GOT3 (cell line): ENCODE measurements at places on chromosomes 13 and 19.
A peak's percentile ranks its signal among the peaks of the same experiment; 100 is the strongest.

GRCh38 chr13:42055500-42056085 lies 7.1 kb downstream of the DGKH start:
- DNase-seq: no peak

- no peak for DNase-seq
Observed at GRCh38 chr13:50323440-50324065, 308.3 kb downstream of the KCNRG start.

DNA sequence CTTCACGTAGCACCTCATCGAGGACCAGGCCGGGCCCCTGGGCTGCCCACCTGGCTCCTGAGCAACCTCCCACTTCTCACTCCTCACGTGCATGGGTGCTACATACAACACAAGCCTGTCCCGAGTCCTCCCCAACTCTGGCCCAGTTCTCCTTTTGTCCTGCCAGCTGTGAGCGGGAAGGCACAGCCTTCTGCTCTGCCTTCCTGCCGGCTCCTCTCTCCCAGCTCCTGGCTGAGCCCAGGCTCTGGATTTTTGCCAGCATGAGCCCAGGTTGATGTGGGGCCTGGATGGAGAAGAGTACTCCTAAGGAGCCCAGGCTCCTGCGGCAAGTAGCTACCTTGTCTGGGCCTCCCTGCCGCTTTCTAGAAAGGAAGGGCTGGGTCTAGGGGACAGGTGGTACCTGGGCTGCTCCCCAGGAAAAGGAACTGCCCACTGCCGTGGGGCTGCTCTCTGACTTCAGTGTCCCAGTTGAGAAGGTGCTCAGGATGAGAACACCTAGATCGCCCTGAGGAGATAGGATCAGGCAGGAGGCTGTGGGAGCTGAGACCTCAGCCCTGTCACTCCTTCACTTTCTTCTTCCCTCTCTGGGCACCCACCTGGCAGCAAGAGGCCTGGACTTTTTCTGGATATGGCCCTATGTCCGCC lies 23.6 kb downstream of the LYL1 start:
- DNase-seq: no peak

GRCh38 chr19:14479975-14480699 lies 5.0 kb upstream of the PTGER1 start:
- no peak for DNase-seq

- no peak for DNase-seq
Observed at GRCh38 chr19:16398530-16399249, 73.1 kb downstream of the EPS15L1 start.

DNA sequence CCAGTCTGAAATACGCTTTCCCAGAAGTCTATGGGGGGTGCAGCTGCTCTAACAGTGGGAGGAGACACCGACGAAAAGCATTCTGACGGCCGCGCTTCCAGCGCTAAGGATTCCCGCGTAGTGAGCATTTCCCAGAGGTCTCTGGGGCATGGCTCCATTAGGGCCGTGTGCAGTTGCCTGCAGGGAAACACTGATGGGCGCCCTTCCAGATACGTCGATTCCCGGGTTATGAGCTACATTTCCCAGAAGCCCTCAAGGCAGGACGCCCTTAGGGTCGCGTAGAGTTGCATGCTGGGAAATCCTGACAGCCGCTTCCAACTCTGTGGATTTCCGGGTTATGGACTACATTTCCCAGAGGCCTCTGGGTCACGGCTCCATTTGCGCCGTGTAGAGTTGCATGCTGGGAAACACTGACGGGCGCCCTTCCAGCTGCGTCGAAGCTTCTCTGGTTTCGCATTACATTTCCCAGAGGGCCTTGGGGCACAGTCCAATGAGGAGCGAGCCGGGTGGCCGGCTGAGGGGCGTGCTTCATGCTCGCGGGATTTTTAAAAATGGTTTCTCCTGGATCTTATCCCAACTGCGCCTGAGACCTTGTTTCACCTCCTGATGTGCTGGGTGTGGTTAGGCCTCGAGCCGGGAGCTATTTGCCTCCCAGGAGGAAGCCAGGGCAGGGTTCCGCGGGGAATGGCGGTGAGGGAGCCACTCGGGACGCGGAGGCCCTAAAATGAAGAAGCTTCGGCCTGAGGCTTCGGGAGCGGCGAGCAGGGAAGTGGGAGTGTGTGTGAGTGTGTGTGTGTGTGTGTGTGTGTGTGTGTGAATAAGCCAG lies 17.2 kb upstream of the ZNF331 start:
- DNase-seq: peak; percentile 79

DNA sequence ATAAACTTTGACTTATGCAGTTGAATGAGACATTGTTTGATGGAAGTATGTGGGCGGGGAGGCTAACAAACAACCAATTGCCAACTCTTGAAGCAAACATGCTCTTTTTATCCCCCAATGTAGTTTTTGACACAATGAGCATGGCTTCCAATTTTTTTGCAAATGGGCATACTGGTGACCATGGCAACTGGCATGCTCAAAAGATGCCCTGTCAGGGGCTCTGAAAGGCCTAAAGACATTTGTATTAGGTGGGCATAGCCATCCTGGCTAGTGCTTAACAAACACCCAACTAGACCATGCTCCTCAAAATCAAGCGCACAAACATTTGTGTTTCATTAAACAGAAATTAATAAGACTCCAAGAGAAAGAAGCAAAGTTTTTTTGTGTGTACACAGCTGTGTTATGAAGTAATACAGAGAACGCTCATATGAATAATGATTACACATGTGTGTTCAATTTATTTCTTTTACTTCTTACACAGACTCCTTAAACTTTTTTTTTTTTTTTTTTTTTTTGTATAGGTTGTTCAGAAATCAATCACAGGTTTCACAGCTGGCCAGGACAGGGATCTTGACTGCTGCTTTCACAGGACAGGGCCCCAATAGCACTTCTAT lies 95.6 kb downstream of the DLEU7 start:
- no peak for DNase-seq

- DNase-seq: no peak
Observed at GRCh38 chr13:33493672-33494365, 208.3 kb upstream of the STARD13 start.

GRCh38 chr19:37954421-37954874 lies 47.4 kb downstream of the SIPA1L3 start:
- DNase-seq: no peak

GRCh38 chr13:44420376-44421220 lies 47.0 kb downstream of the SERP2 start:
- DNase-seq: no peak

- DNase-seq: peak; percentile 49
Observed at GRCh38 chr19:51784922-51785690, 9.9 kb upstream of the FPR3 start.

DNA sequence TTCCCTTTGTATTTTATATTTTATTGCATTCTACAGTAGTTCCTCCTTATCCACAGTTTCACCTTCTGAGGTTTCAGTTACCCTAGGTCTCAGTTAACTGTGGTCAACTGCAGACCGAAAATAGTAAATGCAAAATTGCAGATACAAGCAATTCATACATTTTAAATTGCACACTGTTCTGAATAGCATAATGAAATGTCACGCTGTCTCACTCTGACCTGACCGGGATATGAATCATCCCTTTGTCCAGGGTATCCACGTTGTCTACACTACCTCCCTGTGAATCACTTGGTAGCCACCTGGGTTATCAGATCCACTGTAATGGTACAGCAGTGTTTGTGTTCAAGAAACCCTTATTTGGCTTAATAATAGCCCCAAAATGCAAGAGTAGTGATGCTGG lies 325.0 kb downstream of the DNAJC15 start:
- no peak for DNase-seq

DNA sequence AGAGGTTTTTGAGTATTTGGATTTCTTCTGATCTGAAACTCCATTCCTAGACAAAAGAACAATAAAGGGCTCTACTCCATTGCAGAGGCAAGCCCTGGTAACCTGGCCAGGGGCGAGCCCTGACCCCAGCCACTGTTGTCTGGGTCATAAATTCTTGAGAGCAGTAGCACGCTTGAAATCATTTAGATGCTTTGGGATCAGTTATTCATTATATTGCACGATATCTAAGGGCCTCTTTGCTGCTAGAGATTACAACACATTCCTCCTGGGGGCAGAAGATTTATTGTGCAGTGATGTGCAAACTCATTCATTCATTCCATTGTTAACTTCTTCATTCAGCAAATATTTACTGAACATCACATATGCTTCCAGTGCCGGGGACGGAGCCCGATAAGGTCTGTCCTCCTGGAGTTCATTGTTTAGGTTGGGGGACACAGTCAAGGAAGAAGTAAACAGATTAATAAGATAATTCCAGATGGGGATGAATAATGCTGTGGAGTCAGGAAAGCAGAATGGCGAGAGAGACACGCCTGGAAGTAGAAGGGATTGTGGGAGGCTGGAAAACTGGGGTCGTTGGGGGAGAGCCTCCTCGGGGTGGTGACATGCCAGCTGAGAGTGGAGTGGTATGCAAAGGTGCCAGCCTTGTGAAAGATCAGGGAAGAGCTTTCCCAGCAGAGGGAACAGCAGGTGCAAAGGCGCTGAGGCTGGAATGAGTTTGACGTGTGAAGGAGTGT lies 34.9 kb downstream of the SIPA1L3 start:
- no peak for DNase-seq

- DNase-seq: no peak
Observed at GRCh38 chr13:73677048-73677601, 457.1 kb downstream of the KLF12 start.

DNA sequence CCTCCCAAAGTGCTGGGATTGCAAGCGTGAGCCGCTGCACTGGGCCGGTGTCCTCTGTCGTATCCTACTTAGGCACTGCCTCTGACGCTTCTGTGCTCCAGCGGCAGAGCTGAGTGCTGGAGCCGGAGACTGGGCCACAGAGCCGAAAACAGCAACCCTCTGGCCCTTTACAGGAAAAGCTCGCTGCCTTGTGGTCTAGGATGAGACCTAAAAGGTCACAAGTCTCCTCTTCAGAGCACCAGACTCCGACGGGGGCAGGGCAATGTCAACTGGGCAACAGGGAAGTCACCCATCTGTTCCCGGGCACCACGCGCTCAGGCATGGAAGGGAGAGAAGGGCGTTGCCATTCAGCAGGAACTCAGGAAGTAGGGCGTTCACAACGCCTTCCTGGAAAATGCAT lies 91.7 kb downstream of the GADD45B start:
- no peak for DNase-seq

GRCh38 chr13:55263045-55263444 lies 1877.7 kb upstream of the PRR20A start:
- DNase-seq: no peak

GRCh38 chr13:91776611-91777193 lies 378.3 kb downstream of the GPC5 start:
- no peak for DNase-seq

GRCh38 chr13:44165889-44166496 lies 207.6 kb upstream of the SERP2 start:
- no peak for DNase-seq

DNA sequence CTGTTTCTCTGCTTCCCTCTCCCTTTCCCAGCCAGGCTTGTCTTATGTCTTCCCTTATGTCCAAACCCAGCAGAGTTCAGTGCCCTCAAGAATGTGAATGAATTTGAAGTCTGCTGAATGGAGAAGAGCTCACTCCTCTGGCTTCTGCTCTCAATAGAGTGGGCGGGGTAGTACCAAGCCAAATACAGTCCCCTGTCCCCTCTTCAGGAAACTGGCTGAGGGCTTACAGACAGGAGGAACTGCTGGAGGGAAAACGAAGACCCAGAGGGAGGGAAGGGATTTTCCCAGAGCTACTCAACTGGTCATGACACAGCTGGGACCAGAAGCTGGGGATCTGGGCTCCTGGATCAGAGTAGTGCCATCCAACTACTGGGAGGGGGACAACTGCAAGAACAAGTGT lies 32.9 kb upstream of the POU2F2 start:
- no peak for DNase-seq

DNA sequence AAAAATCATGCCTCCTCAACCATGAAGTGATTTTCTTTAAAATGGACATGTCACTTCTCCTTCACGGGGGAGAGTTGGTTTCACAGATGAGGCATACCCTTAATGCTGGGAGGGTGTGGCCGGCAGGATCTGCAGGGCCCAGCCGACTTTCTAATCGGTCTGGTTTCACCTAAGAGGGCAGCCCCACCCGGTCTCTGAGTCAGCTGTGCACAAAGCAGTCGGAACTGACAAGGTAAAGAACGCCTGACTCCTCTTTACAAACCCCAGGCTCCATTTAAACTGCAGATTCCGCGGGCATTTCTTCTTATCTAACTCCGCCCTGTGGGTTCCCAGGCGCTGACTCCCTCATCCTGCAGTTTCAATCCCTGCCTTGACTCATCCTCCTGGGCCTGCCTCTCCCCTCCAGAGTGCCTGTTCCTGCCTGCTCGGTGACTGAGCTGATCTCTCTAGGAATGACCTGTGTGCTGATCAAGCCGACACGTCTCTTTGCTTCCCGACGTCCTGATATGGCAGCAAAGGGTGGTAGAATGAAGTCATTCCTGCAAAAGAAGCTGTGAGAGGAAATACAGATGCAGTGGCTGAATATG lies 63.4 kb downstream of the EFNB2 start:
- no peak for DNase-seq

DNA sequence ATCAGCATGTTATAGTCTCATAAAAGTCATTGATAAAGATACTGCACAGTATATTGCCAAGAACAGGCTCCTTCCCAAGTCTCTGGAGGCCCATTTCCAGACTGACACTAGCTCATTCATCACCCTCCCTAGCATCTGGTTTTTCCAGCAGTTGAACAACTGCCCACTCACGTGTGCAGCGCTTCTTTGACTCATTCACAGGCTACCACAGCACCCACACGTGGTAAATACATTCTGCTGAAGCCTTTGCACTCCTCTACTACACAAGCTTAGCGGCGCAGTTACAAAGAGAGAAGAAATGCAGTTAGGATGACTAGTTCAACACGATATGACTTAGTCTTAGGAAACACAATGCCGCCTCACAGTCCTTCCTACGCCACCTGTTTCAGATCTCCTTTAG lies 87.7 kb downstream of the DOCK9 start:
- DNase-seq: peak; percentile 35

- no peak for DNase-seq
Observed at GRCh38 chr13:80572308-80572922, 231.5 kb upstream of the SPRY2 start.

DNA sequence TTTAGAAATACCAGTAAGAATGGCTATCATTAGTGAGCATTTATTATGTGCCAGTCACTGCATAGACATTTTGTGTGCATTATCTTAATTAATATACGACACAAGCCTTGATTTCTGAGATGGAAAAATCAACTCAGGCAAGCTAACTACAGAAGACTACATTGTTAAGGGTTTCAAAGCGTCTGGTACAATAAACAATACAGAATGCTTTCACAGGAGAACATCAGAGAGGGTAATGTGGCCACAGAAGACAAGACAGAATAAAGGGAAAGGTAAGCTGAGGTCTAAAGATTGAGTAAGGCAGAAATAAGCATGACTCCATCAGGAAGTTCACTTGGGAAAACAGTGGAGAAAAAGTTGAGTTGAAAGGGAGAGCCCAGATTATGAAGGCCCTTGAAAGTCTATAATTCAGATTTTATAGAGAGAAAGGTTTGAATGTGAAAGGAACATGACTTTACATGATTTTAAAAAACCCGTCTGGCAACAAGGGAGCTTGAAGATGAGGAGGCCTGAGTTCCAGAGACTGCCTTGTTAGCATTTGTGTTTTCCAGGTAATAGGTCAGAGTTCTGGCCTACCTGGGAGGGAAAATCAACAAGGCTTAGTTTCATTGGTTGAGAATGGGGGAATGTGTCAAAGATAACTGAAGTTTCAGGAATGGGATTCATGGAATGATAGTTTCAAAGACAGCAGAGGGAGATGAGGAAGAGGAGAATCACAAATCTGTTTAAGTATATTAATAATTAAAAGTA lies 1.8 kb upstream of the MBNL2 start:
- no peak for DNase-seq
